ENCODE measurements at places on chromosomes 13 and 19.
A peak's percentile ranks its signal among the peaks of the same experiment; 100 is the strongest.

DNA sequence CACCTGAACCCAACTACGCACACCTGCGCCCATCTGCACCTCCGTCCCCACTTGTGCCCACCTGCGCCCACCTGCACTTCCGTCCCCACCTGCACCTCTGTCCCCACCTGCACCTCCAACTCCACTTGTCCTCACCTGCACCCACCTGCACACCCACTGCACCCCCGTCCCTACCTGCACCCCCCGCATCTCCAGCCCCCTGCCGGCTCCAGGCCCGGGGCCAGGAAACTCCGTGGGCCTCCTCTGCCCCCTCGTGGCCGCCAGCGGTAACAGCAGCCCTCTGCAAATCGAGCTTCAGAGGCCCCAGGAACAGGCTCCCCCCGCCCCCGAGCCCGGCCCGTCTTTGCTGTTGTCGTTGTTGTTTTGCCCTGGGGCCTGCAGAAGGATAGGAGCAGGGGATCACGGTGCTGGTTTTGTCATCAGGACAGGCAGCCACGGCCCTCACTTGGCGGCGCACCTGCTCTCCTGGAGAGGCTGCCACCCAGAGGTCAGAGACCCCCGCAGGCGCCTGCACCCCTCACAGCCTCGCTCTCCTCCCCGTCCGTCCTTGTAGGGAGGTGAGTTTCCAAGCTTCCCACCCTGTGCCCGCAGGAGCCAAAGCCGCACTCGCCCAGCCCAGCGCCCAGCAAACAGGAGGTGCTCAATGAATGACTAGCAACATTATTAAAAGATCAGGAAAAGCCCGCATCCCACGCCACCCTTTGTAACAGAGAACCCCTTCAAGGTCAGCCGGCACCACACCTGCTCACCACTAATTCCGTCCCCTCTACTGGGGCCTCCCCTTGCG is 65.4 kb downstream of the GNG7 start:
- DNase-seq: peak; percentile 72

DNA sequence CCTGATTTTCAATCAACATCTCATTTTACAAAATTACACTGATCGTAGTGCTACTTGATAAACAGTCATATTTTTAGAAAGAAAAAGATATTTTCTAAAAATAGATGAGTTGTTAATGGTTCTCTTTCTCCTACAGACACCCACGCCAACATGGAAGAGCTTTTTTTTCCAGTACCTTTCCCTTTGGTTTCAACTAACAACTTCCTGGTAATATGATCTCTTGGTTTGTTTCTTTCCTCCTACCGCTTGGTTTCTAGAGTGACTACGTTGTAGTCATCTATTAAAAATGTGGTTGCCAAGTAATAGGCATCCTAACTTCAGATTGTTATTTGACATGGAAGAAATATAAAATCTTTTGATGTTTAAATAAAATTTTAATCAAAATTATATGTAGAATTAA is 189.0 kb downstream of the LACC1 start:
- no peak for DNase-seq

DNA sequence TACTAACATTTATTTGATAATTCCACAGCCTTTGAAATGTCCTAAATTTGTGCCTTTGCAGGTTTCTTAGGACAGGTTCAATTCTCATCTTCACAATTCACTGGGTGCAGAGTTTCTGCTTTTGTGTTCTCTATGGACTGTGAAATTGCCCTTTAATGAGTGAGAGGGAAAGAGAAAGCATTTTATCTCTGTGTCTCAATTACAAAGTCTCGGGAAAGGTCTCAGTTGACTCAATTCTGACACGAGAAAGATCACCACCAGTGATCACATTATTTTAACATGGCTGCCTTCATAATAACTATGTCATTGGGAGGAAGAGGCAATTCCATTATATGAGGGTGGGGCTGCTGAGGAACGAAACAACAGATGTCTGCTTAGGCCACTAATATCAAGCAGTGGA is 26.2 kb upstream of the LRCH1 start:
- no peak for DNase-seq

DNA sequence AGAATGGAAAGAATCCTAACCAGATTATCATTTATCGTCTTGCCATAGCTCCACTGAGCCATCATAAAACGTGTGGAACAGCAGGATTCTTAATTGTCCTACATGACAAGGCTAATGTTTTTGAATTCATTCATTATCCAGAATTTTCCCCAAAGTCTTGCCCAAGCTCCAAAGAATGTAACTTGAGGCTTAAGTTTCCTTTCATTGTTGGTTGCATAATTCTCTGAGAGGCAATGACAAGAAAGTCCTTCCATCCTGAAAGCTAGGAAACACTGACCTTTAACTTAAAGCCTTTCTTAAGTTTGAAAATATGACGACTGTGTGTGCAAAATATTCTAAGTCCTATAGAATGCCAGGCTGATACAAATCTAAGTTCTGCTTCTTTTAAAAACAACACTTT is 546.1 kb downstream of the SUCLA2 start:
- no peak for DNase-seq

GRCh38 chr19:8336660-8337059 is 6.4 kb downstream of the KANK3 start:
- no peak for DNase-seq

DNA sequence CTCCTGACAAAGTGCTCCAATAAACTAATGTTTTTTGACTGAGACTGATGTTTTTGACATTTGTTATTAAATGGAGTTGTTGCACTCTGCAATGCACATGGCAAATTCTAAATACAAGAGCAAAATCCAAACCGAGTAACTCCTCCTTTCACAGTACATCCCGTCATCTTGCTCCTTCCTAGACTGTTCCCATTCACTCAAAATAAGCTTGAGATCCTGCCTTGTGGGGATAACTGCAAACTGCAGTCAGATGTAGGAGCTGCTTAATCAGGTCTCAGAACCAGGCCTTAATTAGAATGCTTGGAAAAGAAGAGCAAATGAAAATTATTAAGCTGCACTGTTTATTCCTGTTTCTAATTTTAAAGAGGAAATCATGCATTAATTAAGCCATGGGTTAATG is 134.8 kb upstream of the SPRY2 start:
- no peak for DNase-seq

DNA sequence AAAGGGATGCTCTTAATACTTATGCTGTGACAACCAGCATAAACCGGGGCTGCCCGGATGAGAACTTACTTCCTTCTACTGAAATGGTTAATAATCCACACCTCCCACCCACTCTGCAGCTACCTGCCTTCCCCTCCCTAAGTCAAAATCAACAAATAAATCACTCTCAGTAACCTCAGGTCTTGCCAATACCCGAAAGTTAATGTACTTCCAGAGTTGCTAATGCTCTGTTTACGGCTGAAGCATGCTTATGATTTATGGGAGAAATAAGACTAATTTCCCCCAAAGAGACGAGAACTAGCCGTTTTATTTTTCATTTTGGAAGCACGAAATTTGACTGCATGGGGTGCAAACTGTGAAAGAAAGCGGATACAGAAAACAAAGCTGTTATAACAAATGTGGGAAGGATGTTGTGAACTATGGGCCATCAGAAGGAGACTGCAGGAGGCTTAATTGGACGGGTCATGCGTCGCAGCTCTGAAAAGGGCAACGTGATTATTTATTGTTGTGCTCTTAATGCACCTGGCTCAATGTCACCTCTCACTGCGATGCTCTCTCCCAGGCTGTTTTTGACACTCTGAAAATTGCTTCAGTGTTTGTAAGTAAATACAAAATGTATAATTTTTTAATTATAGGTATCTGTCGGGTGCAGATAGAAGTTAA is 114.0 kb upstream of the SLC7A1 start:
- no peak for DNase-seq

DNA sequence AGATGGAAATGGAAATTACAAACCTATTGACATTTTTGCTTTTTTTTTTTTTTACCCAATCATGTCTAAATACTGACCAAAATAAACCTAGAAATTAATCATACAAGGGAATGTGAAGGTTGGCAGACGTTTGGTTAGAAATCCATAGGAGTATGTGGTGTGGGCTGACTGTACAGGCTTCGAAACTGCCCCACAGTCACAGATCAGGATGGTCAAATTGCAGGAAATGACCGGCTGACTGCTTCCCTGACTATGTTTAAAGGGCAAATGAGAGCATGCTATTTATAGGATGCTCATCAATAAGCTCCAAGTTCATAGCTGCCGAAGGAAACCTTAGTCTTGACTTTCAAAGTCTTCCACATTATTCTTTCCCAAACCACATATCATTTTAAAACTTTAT is 118.4 kb downstream of the COG6 start:
- no peak for DNase-seq

- DNase-seq: no peak
These were observed 510.9 kb upstream of the PCDH9 start for GRCh38 chr13:67740871-67741535.

GRCh38 chr13:93326234-93326811 is 99.7 kb downstream of the GPC6 start:
- no peak for DNase-seq

DNA sequence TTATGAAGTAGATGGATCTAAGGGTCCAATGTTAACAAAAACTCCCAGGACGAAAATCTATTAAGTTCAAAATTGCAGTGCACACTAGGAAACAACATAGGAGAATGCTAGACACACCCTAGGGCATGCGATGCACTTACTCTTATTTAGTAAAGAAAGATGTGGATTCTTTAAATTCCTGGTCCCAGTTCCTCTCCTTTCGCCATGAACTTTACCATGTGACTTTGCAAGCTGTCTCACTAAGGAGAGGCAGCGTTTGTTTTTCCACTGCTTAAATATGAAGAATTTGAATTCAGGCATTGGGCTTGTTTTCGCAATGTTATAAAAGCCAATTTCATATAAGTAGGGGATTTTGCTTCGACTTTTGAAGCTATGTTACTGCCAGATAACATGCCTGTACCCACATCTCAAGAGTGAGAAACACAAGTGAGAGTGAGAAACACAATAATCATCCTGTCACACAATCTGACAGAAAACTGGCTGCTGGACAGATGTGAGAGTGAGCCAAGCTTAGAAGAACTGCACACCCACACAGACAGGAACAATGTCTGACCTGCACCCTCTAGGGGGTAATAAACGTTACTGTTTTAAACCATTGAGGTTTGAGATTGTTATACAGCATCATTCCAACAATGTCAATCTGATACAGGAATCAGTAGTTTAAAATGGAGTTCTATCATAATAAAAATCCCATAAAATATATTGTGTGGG is 1308.4 kb downstream of the SLITRK5 start:
- no peak for DNase-seq

DNA sequence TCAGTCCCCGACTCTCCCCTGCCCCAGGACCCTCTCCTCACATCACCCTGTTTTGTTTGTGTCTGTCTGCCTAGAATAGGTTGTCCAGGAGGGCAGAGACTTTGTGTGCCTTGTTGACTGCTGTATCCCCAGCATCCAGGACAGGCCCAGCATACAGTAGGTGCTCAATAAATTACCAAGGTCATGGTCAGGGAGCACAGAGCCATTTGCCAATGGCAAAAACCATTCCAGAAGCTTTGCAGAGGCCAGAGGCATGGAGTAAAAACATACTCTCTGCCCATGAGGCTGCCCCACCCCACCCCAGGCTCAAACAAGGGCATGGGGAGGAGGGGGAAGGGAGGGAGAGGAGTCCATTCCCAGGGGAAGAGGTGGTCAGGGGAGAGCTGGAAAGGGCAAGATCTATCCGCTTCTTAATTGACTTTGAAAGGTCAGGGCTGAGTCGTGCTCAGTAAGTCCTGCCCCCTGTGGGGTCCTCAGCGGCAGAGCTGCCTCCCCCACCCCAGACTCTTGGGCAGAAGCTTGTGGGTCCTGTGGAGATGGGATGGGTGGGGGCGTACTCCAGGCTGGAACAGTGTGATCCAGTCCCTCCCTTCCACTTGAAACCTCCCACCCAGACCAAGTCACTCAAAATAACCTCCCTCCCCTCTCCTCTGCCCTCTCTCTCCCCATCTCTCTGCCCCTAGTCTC is 4.4 kb downstream of the GPR4 start:
- DNase-seq: no peak

- no peak for DNase-seq
These were observed 36.1 kb downstream of the ADPRHL1 start for GRCh38 chr13:113417008-113417751.

DNA sequence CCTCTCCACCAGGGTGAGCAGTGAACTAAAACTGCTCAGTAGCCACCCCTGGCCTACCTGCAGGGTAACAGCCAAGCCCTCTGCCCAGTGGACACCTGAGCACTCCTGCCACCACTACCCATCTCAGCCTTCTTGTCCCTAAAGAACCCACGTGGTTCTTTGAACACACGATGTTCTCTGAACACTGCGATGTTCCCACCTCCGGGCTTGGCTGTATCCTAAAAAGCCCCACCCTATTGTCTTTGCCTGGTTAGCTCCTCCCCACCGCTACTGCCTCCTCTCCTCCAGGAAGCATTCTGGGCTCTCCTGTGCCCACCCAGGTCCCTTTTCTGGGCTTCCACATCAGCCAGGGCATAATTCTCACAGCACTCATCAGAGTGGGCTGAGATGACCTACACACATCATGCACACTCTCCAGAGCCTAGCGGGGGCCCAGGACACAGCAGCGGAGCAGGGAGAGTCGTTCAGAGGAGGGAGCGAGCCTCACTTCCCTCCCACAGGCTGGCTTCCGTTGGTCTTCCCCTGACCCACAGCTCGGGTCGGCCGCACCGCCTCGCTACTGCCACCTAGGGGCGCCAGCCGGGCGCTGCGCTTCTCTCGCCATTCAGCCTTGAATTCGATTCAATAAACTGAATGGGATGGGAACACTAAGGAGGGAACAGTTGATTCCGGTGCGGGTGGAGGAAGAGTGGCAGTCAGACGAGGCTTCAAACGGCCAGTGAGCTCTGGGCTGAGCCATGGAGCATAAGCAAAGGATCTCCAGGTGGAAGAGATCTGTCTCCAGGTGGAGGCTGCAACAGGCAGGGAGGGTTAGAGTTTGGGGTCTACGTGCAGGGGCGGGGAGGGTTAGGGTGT is 3.2 kb downstream of the ELAVL1 start:
- peak; percentile 67 for DNase-seq

Measured in pancreas (tissue), 10 donors.